ENCODE measurements at places on chromosomes 1 and 21.

DNA sequence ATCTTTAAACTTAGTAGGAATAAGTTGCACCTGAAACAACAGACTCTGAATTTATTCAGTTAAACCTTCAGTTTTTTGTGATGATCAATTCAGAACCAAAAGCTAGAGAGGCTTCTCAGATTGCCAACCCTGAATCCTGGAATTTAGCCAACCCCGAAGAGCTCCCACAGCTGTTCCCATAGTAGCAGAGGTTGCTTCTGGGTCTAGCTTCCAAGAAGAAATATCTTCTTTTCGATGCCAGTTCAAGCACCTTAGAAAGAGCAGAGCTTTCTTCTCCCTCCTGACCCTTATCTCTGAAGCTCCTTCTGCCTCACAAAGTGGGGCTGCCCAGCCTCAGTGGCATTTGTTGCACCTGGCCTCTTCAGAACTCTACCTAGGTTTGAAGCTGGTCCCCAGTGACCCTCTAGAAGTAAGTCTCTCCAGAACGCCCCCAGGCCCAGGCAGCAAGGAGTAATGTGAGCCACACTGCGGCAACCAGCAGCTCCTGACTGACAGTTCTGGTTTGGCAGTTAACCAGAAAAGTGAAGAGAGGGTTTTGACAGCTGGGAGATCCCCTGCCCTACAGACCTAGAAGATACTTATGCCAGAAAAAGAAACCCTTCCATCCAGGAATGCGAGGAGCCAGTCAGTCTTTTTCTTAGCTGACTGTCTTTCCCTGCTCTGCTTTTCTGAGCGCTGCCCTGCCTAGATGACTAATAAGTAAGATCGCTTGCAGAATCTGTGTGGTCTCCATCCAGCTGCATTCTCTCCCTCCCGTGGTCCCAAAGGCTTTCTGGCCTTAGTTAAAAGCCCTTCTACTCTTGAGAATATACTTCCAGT is 165.9 kb downstream of the ADGRL4 start:
- DNase-seq: no peak

DNA sequence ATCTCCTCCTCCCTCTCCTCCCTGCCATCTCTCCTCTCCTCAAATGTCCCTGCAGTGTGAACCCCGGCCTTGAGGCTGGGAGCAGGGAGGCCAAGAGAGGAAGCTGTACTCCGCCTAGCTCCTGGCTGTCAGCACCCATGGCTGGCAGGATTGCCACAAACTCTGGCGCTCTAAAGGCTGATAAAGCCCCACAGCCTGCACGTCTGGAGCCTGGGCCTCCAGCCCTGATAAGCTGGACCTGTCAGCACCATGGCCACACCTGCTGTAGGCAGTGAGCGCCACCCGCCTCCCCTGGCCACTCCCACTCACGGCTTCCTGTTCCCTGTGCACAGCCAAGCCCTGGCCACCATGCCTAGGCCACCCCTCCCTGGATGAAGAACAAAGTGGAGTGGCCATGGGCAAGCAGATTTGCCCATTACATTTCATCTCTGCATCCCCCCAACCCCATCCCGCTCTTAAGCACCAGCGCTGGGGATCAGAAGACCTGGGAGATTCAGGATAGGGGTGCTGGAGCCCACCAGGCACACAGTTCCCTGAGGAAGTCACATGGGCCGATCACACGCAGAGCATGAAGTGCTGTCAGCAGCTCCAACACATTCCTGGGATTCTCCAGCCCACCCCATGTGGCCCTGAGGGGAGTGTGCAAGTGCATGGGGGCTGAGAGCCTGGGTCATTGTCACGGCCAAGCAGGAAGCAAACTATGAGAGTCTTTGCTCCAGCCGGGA is 24.2 kb upstream of the NPPB start:
- DNase-seq: no peak

DNA sequence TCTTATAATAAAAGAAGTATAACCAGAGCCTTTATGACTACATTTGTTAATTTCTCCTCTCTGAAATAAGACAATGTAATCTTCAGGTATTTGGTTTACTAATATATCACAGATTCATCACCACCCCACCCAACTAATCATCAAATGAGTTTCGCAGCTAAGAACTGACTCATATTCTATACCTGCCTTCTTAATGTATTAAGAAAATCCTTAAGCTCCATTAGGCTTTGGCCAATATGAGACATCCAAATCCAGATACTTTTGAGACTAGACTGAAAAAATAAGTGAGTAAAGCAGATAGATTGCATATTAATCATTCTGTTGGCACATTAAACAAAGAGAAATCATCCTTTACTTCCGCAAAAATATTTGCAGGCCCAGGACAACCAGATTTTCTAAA is 18.7 kb upstream of the FMO2 start:
- DNase-seq: no peak

DNA sequence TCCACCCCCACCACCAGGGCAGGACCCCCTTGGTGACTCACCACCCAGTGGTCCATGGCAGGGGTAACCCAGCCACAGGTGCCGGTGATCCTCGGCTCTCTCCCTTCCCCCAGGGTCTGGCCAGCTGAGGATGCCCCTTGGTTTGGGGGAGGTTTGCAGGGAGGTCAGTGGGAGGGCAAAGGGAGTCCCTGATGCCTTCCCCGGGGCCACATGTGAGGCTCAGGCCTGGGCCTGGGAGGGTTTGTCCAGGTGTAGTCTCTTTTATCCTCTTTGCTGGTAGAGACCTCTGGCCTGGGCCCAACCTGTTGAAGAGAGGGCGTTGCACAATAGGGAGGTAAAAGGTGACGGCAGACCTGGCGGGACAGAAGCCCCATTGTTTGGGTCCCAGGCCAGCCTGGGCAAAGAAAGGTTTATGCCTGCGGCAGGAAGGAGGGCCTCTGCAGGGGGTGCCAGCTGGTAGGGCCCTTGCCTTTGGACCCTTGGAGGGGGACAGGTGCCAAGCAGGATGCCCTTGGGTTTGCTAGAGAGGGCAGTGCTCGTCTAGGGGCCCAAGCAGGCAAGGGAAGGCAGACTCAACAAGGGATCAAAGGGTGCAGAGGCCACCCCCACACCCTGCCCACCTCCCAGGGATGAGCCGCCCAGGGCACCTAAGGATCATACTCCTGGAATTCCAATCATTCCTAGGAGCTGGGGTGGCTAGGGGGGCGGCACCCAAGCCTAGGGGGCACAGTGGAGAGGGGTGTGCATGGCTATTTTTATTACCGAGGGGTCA is 760 bp upstream of the TINAGL1 start:
- peak; percentile 84 for DNase-seq

GRCh38 chr1:147627435-147628110 is 42.8 kb downstream of the ACP6 start:
- peak; percentile 22 for DNase-seq

- DNase-seq: no peak
Measured at GRCh38 chr1:189774721-189775287, 702.9 kb downstream of the BRINP3 start.

DNA sequence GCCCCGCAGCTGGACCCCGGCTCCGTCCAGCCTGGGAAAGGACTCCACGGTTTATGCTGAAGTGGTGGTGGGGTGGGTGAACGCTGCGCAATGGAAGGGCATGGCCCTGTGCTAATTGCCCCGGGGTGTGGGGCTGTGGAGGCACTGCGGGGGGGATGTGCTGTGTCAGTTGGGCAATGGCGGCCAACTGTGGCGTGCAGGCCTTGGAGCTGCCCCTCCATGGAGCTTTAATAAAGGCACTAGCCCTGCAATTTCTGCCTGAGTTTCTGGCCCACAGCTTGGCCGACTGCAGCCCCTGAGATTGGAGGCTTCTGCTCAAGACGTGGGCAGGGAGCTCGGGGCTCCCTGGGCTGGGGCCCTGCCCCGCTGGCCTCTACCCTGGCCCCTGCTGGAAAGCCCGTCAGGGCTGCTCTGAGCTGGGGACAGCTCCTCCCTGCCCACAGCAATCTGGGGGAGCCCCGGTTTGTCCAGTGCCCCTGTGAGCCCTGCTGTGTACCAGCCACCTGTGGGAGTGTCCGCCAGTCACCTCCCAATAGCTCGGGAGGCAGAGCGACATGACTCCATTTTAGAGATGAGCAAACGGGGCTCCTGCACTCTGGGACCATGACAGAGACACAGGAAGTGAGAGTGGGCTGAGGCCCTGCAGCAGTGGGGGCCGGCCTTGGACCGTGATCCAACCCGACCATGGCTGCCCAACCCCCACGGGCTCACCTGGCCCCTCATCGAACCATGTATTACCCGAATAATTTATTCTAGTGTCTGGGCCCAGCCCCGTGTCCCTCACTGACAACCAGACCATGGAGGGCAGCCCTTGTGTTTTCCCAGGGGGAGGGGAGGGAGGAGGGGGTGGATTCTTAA is 8.7 kb upstream of the TNFRSF14 start:
- no peak for DNase-seq

GRCh38 chr1:87122243-87122642 is 206.4 kb upstream of the LMO4 start:
- no peak for DNase-seq

DNA sequence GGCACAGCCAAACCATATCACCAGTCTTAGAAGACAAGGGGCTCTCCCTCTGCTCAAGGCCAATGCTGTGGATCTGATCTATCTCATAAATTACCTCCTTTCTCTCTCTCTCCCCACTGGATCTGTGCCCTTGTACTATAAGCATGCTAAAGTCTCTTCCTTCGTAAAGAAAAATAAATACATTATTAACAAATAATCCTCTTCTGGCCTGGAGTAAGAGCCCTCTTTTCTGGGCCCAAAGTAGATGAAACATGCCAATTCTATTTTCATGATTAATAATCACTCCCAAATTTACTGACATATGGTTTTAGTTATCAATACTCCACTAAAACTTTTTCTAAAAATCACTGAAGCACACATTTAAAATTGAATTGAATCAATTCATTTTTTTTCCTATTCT is 889.7 kb downstream of the ADGRL2 start:
- DNase-seq: no peak

DNA sequence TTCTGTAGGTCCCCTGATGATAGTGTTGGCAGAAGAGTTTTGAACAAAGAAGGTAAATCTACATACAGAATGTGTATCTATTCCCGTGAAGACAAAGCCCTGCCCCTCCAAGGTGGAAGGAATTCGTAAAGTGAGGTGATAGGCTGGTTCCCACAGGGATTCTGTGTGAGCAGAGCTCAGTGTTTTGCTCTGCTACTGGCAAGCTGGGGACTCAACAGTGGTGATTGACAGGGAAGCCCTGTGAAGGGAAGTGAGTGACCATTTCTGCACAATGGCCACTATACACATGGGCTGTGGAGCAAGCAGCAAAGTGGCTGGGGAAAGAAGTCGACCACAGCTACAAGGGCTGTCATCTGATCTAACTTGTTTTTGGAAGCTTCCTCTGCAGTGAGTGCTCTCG is 90.0 kb upstream of the LRRN2 start:
- no peak for DNase-seq

- DNase-seq: peak; percentile 15
Measured at GRCh38 chr1:16352842-16353535, 709 bp upstream of the FBXO42 start.

DNA sequence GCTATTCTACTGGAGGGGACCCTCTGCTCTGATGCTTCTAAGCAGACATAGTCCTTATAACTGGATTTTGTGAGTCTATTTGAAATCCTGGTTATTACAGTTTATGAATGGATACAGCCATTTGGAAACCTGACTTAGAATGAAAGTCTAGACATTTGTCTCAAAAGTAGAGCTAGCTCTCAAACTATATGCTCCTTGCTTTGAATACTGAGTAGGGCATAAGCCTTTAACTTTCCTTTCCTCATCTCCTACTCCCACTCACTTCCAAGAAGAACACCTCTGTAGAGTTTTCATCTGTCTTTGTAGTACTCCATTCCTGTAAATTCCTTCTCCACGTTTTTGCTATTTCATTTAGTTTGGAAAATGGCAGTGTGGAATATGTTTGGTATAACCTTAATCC is 9.0 kb upstream of the ARID1A start:
- no peak for DNase-seq

GRCh38 chr1:38392861-38393260 is 346.3 kb upstream of the POU3F1 start:
- DNase-seq: no peak

DNA sequence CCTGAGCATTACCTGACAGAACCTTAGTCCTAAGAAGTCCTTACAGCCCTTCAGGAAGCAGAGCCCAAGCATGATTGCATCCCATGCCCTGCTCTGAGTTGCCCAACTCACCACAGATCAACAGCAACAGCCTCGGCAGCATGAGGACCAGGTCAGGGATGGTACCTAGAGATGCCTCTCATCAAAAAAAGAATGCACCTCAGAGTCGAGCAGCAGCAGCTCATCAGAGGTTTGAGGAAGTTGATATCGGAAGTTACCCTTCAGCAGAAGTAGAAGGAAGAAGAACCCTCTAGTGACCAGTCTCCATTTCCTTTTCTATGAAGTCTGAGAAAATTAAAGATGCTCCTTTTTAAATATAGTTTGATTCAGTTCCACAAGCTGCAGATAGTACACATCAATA is at the start of gene FCRL1:
Gene FCRL1, minus strand, starts transcription at position 225 of the 400 bp plus-strand sequence. Its CDS starts 83 bp downstream, at position 142.
- DNase-seq: no peak

- no peak for DNase-seq
Measured at GRCh38 chr1:10920063-10920626, 92.3 kb upstream of the TARDBP start.

- no peak for DNase-seq
Measured at GRCh38 chr1:218718977-218719376, 373.8 kb downstream of the TGFB2 start.

GRCh38 chr1:241682921-241683320 is 30.8 kb downstream of the WDR64 start:
- no peak for DNase-seq

GRCh38 chr1:211386921-211387320 is 60.3 kb downstream of the TRAF5 start:
- no peak for DNase-seq

DNA sequence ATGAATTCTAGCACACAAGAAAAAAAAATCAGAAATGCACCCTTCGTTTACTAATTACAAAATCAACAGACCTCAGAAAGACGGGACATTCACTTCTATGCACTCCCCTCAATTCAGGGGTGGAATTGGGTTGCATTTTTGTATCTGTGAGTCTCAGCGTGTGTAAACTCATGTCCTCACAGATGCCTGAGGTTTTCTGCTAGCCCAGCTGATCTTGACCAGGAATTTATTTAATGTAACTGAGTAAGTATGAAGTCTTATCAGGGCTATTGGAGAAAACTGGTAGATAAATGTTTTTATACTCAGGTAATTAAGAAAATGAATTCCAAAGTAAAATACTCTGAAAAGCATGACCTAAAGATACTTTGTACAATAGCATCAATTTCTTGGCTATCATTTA is 167.7 kb downstream of the RUNX1 start:
- DNase-seq: no peak

DNA sequence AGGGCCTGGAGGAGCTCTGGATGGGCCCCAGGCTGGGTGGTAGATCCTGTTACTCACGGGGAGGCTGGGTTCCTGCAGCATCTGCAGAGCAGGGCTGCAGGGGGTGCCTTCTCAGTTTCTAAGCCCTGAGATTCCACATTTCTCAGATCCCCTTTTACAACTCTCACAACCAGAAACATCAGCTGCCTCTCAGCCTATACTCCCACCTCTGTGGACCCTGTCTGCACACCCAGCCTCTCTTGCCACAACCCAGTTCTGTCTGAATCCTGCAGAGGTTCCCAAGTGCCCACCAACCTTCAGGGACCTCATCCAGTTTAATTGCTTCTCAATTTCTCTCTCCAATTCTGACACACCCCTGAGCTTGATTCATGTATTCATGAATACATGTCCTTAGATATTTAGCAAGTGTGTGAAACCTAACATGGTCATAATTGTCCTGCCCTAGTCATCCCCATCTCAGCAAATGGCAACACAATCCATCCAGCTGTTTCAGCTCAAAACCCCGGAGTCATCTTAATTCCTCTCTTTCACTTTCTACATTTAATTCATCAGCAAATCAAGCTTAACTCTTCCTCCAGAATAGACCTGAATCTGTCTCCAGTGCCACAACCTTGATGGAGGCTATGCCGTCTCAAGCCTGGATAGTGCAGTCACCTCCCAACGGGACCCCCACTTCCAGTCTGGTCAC is 57.0 kb upstream of the NEK2 start:
- no peak for DNase-seq

- no peak for DNase-seq
Measured at GRCh38 chr1:30318413-30318812, 405.0 kb downstream of the MATN1 start.
